ENCODE measurements at places on chromosomes 11 and 22.

DNA sequence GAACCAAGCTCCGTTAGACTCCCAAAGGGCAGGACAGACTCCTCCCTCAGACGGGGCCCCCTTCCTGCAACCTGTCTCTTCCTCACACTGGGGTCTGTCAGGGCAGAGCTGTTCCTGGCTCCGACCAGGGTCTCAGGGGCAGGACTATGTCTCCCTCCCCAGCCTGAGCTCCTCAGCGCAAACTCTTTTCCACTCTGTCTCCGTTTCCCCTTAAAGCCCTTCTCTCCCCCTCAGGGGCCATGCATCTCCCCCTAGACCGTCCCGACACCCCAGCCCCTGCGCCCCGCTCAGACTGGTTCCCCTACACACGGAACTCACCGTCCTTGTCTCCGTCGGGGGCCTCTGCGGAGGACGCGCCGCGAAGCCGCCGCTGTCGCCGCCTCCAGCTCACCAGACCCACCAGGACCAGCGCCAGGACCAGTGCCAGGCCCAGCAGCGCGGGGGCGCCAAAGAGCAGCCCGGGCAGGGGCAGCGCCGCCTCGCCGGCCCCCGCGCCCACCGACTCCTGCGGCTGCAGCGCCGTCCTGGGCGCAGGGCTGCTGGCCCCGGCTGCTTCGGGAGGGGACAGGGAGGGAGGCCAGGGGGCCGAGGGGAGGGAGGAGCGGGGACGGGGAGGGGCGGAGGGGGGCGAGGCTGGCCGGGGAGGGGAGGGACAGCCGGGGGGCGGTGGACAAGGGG, 684 bp downstream of the TNFRSF13C start:
- DNase-seq, result peak; percentile 62

GRCh38 chr22:17990147-17990546, 34.2 kb downstream of the MICAL3 start:
- no peak for DNase-seq

DNA sequence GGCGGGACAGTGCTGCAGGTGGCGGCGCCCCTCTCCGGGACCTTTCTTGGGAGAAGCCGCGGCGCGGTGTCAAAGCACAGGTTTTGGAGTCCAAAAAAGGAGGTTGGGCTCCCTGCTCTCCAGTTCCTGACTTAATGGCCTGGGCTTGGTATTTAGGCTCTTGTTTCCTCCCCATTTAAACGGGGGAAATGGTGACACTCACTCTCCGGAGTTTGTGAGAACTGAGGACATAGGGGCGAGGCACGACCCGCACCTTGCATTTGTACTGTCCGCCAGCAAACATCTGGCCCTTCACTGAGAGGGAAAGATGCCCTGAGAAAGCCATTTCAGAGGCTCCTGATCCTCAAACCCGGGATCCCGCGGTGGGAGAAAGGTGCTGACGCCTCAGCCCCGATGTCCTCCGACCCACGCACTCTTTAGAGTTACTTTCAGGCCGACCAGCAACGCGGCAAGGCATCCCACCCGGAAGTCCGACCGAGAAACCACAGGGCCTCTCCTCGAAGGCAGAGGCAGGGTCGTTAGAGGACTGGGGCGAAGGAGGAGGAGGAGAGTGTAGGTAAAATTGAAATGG, 2.9 kb upstream of the WDR74 start:
- DNase-seq, result no peak

- DNase-seq, result no peak
Observed at GRCh38 chr11:92325416-92325815, 100.8 kb downstream of the FAT3 start.

GRCh38 chr11:92685049-92685448, 284.4 kb upstream of the MTNR1B start:
- DNase-seq, result no peak

GRCh38 chr22:21650823-21651520, 8.9 kb downstream of the SDF2L1 start:
- DNase-seq, result no peak

DNA sequence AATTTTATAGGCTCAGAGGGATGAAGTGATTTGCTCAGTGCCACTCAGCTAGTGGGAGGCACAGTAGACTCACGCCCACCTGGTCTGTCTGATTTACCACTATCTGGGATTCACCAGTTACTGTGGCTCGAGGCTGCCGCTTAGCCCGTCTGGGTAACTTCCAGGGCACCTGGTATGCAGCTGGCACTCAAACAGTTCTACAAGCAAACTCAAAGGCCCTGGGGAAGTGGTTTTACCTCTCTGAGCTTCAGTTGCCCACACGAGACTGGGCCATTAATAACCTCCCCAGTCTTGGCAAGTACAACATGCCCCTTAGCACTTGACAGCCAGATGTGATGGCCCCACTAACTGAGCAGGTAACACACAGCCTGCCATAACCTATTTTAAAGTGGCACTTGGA, 2.6 kb downstream of the GDPD5 start:
- DNase-seq, result no peak

GRCh38 chr11:48184452-48184851, 32.2 kb upstream of the OR4B1 start:
- DNase-seq, result no peak

DNA sequence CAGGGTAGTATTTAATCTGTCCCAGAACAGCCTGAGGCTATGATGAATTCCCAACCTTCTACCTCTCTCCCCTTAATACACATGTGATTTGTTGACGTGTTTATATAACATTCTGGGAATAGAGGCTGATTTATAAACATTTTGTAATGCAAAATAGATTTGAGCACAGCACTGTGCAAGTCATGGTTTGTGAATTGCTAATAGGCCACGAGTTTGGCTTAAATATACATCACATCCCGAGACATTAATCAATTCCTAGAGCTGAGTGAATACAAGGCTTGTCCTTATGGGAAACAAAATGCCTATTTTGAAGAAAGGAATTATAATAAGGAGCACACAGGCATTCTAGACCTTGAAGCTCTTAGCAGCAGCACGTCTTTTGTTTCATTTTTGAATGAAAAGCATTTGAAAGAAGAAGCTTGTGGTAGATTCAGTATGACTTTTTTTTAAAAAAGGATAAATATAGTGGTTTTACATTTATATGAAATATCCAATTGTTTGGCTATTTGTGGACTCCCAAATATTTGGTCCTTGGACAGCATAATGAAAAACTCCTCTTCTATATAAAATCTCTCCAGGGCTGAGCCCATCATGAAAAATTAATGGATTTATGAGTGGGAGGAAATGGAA, 116.4 kb downstream of the SLC17A6 start:
- no peak for DNase-seq

DNA sequence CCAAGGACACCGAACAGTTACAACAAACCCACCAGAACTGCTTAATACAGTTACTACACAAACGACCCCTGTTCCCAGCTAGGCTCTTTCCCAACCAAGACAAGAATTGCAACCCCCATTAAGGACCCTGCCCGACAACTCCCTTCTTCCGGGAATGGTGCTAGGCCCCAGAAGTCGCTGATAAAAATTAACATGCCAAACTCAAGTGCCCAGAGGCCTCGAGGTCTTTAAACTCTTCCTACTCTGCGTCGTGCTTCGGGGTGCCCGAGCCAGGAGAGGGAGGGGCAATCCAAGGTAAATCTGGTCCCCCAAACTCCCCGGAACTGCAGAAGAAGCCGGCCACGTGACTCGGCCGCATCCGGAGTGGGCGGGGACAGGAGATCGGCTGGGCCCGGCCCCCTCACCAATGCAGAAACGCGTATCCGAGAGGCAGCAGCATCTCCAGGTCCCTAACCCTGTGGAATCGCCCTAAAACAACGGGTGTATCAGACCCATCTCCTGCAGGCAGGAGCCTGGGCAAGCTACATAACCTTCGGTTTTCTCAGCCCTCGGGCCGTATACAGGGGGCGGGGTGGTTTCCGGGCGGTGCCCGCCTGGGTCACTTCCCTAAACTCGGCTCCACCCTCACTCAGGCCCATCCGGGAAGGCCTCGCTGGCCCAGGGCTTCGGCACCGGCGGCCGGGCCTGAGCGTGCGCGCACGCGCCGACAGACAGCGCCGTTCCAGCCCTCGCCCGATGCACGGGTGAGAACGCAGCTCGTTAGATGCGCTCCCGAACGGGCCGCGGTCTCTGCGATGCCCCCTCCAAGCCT, 1.1 kb downstream of the CFL1 start:
- DNase-seq, result peak; percentile 62

- DNase-seq, result no peak
Observed at GRCh38 chr11:110492321-110492685, 62.6 kb downstream of the FDX1 start.

DNA sequence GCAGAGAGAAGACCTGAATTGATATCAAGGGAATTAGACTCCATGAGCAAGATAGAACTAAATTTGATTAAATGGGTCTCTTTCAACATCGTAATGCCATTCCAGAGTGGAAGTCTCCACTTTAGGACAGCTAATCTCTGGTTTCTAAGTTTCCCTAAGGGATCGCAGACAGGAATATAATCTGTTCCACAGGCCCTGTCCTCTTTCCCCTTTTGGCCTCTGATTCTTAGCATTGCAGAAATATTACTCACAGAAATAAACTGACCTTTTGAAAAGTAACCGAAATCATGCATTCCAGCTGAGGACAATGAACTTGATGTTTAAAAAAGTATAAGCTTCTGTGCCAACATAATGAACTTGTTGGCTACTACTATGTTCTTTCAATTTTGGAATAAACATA, 227.8 kb downstream of the ETS1 start:
- DNase-seq, result no peak

- peak; percentile 18 for DNase-seq
Observed at GRCh38 chr22:35299217-35299672, 449 bp upstream of the TOM1 start.

DNA sequence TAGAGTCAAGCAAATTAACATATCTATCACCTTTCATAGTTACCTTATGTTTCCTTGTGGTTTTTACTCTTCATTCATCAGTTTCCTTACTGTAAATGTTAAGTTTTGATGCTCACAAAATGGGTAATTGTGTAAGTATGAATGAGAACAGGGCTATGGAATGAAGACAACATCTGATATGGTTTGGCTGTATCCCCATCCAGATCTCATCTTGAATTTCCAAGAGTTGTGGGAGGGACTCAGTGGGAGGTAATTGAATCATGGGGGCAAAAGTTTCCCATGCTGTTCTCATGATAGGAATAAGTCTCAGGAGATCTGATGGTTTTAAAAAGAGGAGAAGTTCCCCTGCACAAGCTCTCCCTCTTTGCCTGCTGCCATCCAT, 107.6 kb downstream of the CCDC34 start:
- no peak for DNase-seq

- DNase-seq, result no peak
Observed at GRCh38 chr11:94669023-94669422, 99.1 kb upstream of the AMOTL1 start.

GRCh38 chr11:133653336-133653735, 121.0 kb upstream of the OPCML start:
- DNase-seq, result no peak

DNA sequence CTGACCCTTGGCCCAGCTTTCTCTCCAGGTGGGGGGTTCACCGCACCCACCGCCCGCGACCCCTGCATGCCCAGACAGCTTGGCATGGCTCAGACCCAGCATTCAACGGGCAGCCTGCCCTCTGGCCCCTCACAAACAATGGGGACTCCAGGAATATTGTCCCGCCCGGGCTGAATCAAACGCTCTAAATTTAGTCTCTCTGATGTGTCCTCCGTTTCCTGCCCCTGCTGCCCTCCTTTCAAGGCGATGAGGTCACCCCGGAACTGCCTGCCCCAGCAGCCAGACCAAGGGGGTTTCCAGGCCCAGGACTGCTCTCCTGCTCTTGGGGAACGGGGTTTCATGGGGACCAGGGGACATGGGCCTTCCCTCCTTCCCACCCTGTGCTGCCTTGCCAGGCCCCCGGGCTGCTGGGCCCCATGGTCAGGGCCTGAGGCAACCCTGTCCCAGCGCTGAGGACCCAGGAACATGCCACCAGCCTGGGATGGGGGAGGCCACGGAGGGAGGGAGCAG, 10.1 kb upstream of the PDGFB start:
- peak; percentile 49 for DNase-seq

DNA sequence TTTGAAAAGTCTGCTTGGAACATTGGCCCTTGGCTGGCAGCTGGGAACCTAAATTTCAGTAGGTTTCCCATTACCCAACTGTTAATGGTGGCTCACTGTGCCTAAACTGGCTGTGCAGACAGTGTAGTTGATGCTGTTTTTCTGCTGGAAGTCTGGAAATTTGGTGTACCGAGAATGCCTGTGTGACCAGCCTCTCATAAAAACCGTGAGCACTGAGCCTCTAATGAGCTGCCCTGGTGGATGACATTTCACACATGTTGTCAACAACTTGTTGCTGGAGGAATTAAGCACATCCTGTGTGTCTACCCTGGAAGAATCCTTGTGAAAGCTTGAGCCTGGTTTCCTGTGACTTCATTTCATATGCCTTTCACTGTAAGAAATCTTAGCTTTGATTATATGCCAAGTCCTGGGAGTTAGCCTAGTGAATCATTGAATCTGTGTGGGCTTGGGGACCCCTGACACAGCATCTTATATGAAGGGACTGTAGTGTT, 131.1 kb downstream of the LDLRAD3 start:
- no peak for DNase-seq

DNA sequence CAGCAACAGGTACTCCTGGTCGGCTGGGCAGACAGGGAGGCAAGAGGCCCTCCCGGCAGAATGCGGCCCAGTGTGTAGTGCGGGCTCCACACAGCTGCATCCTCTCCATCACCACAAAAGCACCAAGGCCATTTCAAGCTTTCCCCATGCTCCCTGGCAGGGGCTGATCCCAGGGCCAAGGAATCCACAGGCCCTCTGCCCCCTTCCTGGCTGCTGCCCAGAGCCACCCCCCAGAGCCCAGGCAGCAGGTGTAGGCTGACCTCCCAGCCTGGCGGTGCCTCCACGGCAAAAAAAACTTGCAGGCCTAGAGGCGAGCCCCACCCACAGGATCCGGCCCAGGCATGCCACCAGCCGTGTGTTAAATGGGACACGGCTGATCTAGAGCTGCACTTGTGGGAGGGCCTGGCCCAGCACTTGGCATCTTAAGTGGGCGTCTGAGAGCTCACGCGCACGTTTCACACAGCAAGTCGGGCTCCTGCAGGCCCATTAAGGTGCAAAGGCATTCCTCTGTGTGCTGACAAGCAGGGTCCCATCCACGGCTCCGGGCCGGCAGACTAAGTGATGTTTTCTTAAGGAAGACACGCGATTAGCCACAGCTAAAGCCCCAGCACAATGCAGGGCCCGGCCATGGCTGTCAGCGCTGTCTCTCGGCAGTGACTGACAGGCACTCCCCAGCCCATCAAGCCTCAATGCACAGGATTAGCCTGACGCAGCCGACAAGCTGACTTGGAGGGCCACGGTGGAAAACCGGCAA, 19.8 kb upstream of the GNB1L start:
- DNase-seq, result no peak

GRCh38 chr11:70176940-70177689, 26.0 kb upstream of the FADD start:
- DNase-seq, result no peak

DNA sequence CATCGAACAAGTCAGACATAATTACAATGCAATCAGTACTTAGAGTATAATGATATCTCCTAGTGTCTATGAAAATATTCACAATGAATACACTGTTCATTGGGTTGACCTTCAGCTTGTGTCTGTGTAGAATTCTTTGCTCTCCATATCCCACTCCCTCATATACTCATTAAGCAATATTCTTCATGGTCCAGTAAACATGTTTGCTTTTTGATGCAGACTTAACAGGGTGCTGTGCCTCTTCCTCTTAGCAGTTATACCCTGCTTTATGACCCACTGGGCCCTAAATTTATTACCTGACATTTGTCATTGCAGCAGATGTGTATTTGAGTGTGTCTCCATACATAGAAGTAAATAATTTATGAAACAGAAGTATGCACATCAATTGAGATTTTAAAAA, 352.5 kb upstream of the CCDC179 start:
- no peak for DNase-seq

GRCh38 chr11:8917157-8917825, 6.3 kb downstream of the AKIP1 start:
- DNase-seq, result no peak

- DNase-seq, result no peak
Observed at GRCh38 chr11:73345481-73346160, 30.6 kb upstream of the RELT start.
